Progenitor cell of endocrine pancreas (in vitro differentiated cells): ENCODE measurements at places on chromosomes 1 and 21.

GRCh38 chr1:15409388-15410222, at the start of gene EFHD2:
Gene EFHD2 (plus strand): TSS chr1:15409888. CDS start chr1:15409972, 84 bp downstream.
- no peaks in the 10 kb centered on the region for H3K36me3 ChIP-seq
- peak; percentile 52 for DNase-seq
- H3K4me1 ChIP-seq, result peaks cover 12% of the 10 kb centered on the region
- H3K27me3 ChIP-seq, result peaks cover 55% of the 10 kb centered on the region
- H3K4me3 ChIP-seq, result peak within 1 kb of the TSS; percentile 83
- H3K27ac ChIP-seq, result peak within 1 kb of the TSS; percentile 68

DNA sequence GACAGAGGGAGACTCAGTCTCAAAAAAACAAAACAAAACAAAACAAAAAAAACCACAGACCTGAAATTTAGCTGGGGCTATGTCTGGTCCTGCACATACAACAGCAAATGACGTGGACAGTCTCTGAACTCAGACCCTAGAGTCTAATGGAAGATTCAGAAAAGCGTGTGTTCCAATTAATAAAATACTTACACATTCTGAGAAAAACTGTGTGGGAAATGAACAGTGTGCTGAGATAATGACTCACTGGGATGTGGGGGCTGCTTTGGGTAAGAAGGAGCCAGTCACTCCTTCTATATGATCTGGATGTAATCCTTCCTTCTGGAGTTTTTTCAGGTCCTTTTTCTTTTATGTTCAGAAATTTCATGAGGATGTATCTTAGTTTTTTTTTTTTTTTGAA, 29.4 kb downstream of the CLDN14 start:
- no peaks in the 10 kb centered on the region for H3K36me3 ChIP-seq
- peaks cover 14% of the 10 kb centered on the region for H3K4me1 ChIP-seq
- H3K27me3 ChIP-seq, result no peaks in the 10 kb centered on the region

- no peak overlapping the region for H3K27ac ChIP-seq
- DNase-seq, result no peak
- H3K27me3 ChIP-seq, result peaks cover 7% of the 10 kb centered on the region
- H3K4me1 ChIP-seq, result no peaks in the 10 kb centered on the region
These were observed 3.4 kb downstream of the CLEC20A start for GRCh38 chr1:178493301-178493741.

- H3K36me3 ChIP-seq, result peaks cover 4% of the 10 kb centered on the region
- H3K27me3 ChIP-seq, result no peaks in the 10 kb centered on the region
- H3K27ac ChIP-seq, result no peak overlapping the region
- H3K4me1 ChIP-seq, result peaks cover 6% of the 10 kb centered on the region
These were observed 5.2 kb downstream of the SLC66A1 start for GRCh38 chr1:19317126-19317910.

DNA sequence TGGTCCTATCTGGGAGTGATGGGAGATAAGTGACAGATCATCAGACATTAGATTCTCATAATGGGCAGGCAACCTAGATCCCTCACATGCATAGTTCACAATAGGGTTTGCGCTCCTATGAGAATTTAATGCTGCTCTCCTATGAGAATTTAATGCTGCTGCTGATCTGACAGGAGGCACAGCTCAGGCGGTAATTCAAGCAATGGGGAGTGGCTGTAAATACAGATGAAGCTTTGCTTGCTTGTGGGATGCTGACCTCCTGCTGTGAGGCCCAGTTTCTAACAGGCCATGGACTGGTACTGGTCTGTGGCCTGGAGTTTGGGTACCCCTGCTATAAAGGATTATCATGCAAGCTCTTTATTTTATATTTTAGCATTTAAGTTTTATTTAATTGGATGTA, 72.0 kb downstream of the ZMYM4 start:
- no peaks in the 10 kb centered on the region for H3K4me1 ChIP-seq
- H3K27me3 ChIP-seq, result no peaks in the 10 kb centered on the region
- H3K27ac ChIP-seq, result no peak overlapping the region

- H3K4me1 ChIP-seq, result peaks cover 5% of the 10 kb centered on the region
- H3K36me3 ChIP-seq, result peaks cover 2% of the 10 kb centered on the region
- DNase-seq, result peak; percentile 68
- peaks cover 61% of the 10 kb centered on the region for H3K27me3 ChIP-seq
- H3K27ac ChIP-seq, result no peak overlapping the region
These were observed 27.0 kb upstream of the PRSS38 start for GRCh38 chr1:227788271-227789083.

DNA sequence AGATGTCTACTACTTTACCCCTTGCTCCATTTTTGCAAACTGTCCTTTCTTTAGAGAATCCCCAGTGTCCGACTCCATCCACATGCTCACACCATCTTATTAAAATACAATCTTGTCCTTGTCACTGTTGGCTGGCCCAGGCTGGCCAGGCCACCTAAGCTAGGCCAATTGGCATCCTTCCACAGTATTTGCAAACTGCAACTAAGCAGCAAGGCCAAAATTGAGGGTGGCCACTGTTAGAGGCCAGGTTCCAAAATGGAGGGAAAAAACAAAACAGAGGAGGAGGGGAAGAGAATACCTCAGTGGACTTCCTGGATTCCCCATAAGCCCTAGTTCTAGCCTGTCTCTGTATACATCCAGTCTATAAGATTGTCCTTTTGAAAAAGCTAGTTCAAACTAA, 4.3 kb downstream of the FAM89A start:
- no peak overlapping the region for H3K27ac ChIP-seq
- no peak overlapping the region for H3K4me3 ChIP-seq
- H3K4me1 ChIP-seq, result peaks cover 19% of the 10 kb centered on the region
- peaks cover 4% of the 10 kb centered on the region for H3K36me3 ChIP-seq

GRCh38 chr1:207968521-207969009, 57.6 kb upstream of the CD34 start:
- H3K27me3 ChIP-seq, result peaks cover 43% of the 10 kb centered on the region
- peaks cover 9% of the 10 kb centered on the region for H3K4me1 ChIP-seq
- DNase-seq, result no peak
- no peak overlapping the region for H3K4me3 ChIP-seq
- H3K36me3 ChIP-seq, result no peaks in the 10 kb centered on the region

DNA sequence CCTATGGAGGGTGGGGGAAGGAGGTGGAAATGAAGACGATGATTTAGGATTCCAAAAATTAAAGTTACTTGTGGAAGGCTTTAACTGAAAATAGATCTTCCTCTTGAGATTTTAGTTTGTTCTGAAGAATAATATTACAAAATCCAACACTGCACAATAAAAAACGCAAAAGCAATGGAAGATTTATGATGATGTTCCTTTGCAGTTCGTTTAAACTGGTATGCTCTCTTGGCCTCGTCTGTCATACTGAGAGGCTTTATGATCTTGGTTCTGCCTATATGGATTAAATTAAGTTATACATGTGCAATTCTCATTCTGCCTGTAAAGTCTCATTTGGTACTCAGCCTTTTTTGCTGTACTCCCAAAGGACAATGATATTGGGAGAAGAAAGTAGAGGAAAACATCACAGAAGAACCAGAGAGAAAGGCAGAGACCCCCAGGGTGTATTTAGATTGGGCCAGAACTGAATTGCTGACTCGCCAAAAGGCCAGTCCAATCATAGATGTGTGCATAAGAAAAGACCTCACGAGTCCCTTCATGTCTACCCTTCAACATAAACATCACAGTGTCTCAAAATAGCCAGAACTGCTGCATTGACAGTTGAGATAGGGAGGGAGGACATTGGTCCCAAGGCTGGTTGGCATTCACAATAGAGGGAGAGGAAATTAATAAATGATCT, 188.6 kb downstream of the GREM2 start:
- H3K4me1 ChIP-seq, result no peaks in the 10 kb centered on the region
- H3K36me3 ChIP-seq, result no peaks in the 10 kb centered on the region
- no peaks in the 10 kb centered on the region for H3K27me3 ChIP-seq
- DNase-seq, result no peak

DNA sequence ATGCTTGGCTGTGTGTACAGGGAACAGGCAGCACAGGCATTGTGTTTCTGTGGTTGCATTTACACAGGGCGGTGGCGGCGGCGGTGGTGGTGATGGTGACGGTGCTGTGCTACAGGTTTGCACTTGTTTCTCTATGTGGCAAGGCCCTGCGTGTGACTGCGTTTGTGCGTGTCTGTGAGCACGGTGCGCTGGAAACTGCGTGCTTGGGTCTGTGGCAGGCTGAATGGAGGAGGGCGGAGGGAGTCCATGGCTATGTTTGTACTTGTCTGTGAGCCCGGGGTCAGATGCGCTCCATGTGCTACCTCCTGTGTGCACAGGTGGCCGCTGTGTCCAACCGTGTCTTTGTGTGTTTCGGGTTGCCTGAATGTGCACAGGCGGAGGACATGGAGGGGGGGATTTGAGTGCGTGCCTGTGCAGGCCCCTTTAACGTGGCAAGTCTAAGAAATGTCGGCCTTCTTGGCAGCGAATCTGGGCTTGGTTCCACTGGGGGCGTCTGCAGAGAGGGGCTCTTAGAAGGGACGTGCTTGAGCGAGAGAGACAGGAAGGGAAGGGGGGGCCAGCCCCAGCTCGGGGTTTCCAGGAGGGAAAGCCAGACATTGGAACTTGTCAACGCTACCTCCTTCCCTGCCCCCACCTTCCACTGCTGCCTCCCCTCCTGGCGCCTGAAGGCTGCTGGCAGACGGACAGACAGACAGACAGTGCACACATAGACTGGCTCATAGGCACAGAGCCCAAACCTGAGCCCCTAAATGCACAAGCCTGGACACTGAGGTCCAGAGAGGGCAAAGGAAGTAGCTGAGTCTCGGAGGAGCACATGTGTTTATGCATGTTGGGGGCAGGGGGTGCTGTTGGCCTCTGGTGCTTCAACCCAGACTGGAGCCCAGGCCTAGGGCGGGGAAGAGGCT, 32.7 kb upstream of the WASF2 start:
- peak overlapping the region; percentile 76 for H3K27ac ChIP-seq
- H3K4me3 ChIP-seq, result peak overlapping the region; percentile 2
- DNase-seq, result no peak
- H3K27me3 ChIP-seq, result no peaks in the 10 kb centered on the region
- H3K36me3 ChIP-seq, result no peaks in the 10 kb centered on the region

- no peaks in the 10 kb centered on the region for H3K4me1 ChIP-seq
- DNase-seq, result no peak
- H3K27ac ChIP-seq, result no peak overlapping the region
- peaks cover 1% of the 10 kb centered on the region for H3K27me3 ChIP-seq
- H3K4me3 ChIP-seq, result no peak overlapping the region
These were observed 15.3 kb upstream of the FHAD1 start for GRCh38 chr1:15231714-15232201.

GRCh38 chr21:35046880-35047229, 2.2 kb downstream of the RUNX1 start:
- peaks cover 33% of the 10 kb centered on the region for H3K27me3 ChIP-seq
- no peak overlapping the region for H3K4me3 ChIP-seq
- H3K4me1 ChIP-seq, result peaks cover 20% of the 10 kb centered on the region
- H3K36me3 ChIP-seq, result no peaks in the 10 kb centered on the region
- H3K27ac ChIP-seq, result no peak overlapping the region
- no peak for DNase-seq

GRCh38 chr1:16145662-16146278, 10.1 kb downstream of the EPHA2 start:
- DNase-seq, result no peak
- peaks cover 26% of the 10 kb centered on the region for H3K36me3 ChIP-seq
- peaks cover 46% of the 10 kb centered on the region for H3K4me1 ChIP-seq
- no peaks in the 10 kb centered on the region for H3K27me3 ChIP-seq
- peak overlapping the region; percentile 98 for H3K27ac ChIP-seq

GRCh38 chr1:33601751-33602150, 129.3 kb downstream of the ZSCAN20 start:
- H3K27me3 ChIP-seq, result peaks cover 19% of the 10 kb centered on the region
- H3K4me1 ChIP-seq, result no peaks in the 10 kb centered on the region
- no peak for DNase-seq
- H3K27ac ChIP-seq, result no peak overlapping the region
- no peaks in the 10 kb centered on the region for H3K36me3 ChIP-seq
- H3K4me3 ChIP-seq, result no peak overlapping the region

GRCh38 chr1:31423418-31423947, 10.5 kb downstream of the SERINC2 start:
- no peak for DNase-seq
- H3K27ac ChIP-seq, result no peak overlapping the region
- H3K36me3 ChIP-seq, result peaks cover 7% of the 10 kb centered on the region
- H3K4me3 ChIP-seq, result no peak overlapping the region

GRCh38 chr21:20882462-20883407, 115.5 kb upstream of the NCAM2 start:
- H3K4me1 ChIP-seq, result peaks cover 2% of the 10 kb centered on the region
- no peaks in the 10 kb centered on the region for H3K27me3 ChIP-seq
- no peak overlapping the region for H3K27ac ChIP-seq
- DNase-seq, result peak; percentile 19
- no peaks in the 10 kb centered on the region for H3K36me3 ChIP-seq
- no peak overlapping the region for H3K4me3 ChIP-seq

GRCh38 chr1:186681121-186681520, 898 bp upstream of the PTGS2 start:
- no peak for DNase-seq
- H3K4me3 ChIP-seq, result peak overlapping the region; percentile 86
- H3K4me1 ChIP-seq, result peaks cover 3% of the 10 kb centered on the region
- H3K27me3 ChIP-seq, result peaks cover 30% of the 10 kb centered on the region
- H3K36me3 ChIP-seq, result no peaks in the 10 kb centered on the region
- H3K27ac ChIP-seq, result peak overlapping the region; percentile 90

DNA sequence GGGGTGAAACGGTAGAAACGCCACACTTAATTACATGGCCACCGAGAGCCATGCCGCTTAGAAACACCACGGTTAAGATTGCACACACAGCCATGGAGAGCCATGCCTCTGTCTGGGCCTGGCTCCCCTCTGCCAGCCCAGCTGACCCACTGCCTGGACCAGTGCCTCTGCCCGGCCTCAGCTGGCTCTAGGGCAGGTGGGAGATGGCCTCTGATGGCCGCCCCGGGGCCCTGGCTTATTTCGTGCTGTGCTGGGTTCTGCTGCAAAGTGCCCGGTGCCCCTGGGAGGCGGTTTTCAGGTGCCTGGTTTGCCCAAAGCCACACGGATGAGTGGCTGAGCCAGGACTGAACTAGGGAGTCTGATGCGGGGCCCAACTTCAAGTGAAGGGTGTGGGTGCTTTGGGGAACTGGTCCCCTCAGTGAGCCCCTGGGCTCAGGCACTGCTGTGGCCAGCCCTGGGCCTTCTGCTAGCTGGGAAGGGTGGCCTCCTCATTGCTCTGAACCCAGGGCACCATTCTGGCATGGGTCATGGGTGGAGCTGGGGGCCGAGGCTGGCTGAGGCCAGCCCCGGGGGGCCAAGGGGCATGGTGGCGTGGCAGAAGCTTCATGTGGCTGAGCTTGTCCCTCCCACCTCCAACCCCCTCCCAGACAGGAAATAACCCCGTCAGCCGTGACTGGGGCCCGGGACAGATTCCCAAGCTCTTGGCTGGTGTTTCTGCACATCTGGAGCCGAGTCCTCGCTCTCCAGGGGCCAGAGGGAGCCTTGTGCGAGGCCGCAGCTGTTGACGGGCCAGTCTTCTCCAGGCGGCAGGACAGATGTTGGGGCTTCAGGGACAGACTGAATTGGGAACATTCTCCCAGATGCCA, 1.9 kb upstream of the GPR153 start:
- H3K27me3 ChIP-seq, result peaks cover 32% of the 10 kb centered on the region
- H3K4me3 ChIP-seq, result no peak overlapping the region
- no peak overlapping the region for H3K27ac ChIP-seq
- DNase-seq, result no peak

- peaks cover 2% of the 10 kb centered on the region for H3K36me3 ChIP-seq
- no peaks in the 10 kb centered on the region for H3K4me1 ChIP-seq
- no peak overlapping the region for H3K27ac ChIP-seq
- H3K27me3 ChIP-seq, result peaks cover 29% of the 10 kb centered on the region
These were observed 258.5 kb downstream of the TRABD2B start for GRCh38 chr1:47738560-47739182.

- H3K27me3 ChIP-seq, result no peaks in the 10 kb centered on the region
- H3K4me3 ChIP-seq, result peak overlapping the region; percentile 86
- H3K27ac ChIP-seq, result peak overlapping the region; percentile 98
- peaks cover 53% of the 10 kb centered on the region for H3K4me1 ChIP-seq
- peaks cover 3% of the 10 kb centered on the region for H3K36me3 ChIP-seq
These were observed 115.5 kb downstream of the RERE start for GRCh38 chr1:8701794-8702471.

GRCh38 chr1:98766255-98766654, 104.7 kb downstream of the SNX7 start:
- H3K27ac ChIP-seq, result no peak overlapping the region
- peaks cover 2% of the 10 kb centered on the region for H3K36me3 ChIP-seq
- no peak overlapping the region for H3K4me3 ChIP-seq
- DNase-seq, result no peak
- H3K27me3 ChIP-seq, result no peaks in the 10 kb centered on the region
- no peaks in the 10 kb centered on the region for H3K4me1 ChIP-seq
